Uterine smooth muscle cell (primary cell): ENCODE measurements at places on chromosomes 4 and X. TPM values are rescaled to one million over a fixed set of nuclear protein-coding genes. Genes with fewer than 3 reads are reported as not detected.

The RP2 gene
- 21.5 and 30.4 TPM in 2 replicates for total RNA-seq

The PRR32 gene
- not detected in 2 replicates for total RNA-seq

The ADH1B gene
- total RNA-seq: 0.25 and 0.33 TPM in 2 replicates

The CHRDL1 gene
- 0.25 and 1.2 TPM in 2 replicates for total RNA-seq

The ADAM29 gene
- not detected in 2 replicates for total RNA-seq

The CSAG3 gene
- total RNA-seq: not detected in 2 replicates

The APBB2 gene
- 46.8 and 54.6 TPM in 2 replicates for total RNA-seq

The PAGE5 gene
- not detected in 2 replicates for total RNA-seq

The PIM2 gene
- total RNA-seq: 6.2 and 7.0 TPM in 2 replicates

The GAB3 gene
- total RNA-seq: 0.77 and 1.4 TPM in 2 replicates

The WDR1 gene
- total RNA-seq: 445 and 470 TPM in 2 replicates

The PRKX gene
- total RNA-seq: 11.8 and 18.4 TPM in 2 replicates

The PDLIM3 gene
- 5.2 and 9.3 TPM in 2 replicates for total RNA-seq

The INTS6L gene
- 4.2 and 5.6 TPM in 2 replicates for total RNA-seq

The CITED1 gene
- total RNA-seq: 0.37 and 0.77 TPM in 2 replicates

The TKTL2 gene
- under 0.01 TPM in 1 of 2 replicates, not detected in the other for total RNA-seq

The ANOS1 gene
- 7.9 and 12.5 TPM in 2 replicates for total RNA-seq

The SRPK3 gene
- 0.44 and 1.7 TPM in 2 replicates for total RNA-seq

The FRMPD4 gene
- 0.33 and 0.62 TPM in 2 replicates for total RNA-seq

The CT45A5 gene
- total RNA-seq: not detected in 2 replicates

The UCP1 gene
- not detected in 2 replicates for total RNA-seq

The GLOD5 gene
- total RNA-seq: not detected in 2 replicates

The PCDH18 gene
- total RNA-seq: 82.2 and 116 TPM in 2 replicates

The UGT2B7 gene
- total RNA-seq: not detected in 2 replicates

The GPR78 gene
- 0.11 and 0.62 TPM in 2 replicates for total RNA-seq

The TFDP3 gene
- not detected in 2 replicates for total RNA-seq

The NDNF gene
- total RNA-seq: 0.12 and 0.55 TPM in 2 replicates

The ATRX gene
- total RNA-seq: 78.8 and 79.4 TPM in 2 replicates

The PLXNB3 gene
- total RNA-seq: 5.5 and 8.1 TPM in 2 replicates

The VCX2 gene
- total RNA-seq: not detected in 2 replicates

The ETDB gene
- not detected in 2 replicates for total RNA-seq

The GCNA gene
- 1.9 and 2.9 TPM in 2 replicates for total RNA-seq

The PWWP3B gene
- 13.3 and 35.0 TPM in 2 replicates for total RNA-seq

The DMP1 gene
- not detected in 2 replicates for total RNA-seq

The SRPX2 gene
- total RNA-seq: 19.8 and 58.2 TPM in 2 replicates

The PLP1 gene
- total RNA-seq: under 0.01 and 0.22 TPM in 2 replicates

The RPA4 gene
- 1.00 and 1.7 TPM in 2 replicates for total RNA-seq

The UCHL1 gene
- total RNA-seq: 680 and 1,019 TPM in 2 replicates

The BRS3 gene
- total RNA-seq: not detected in 2 replicates

The JADE3 gene
- total RNA-seq: 3.0 and 4.6 TPM in 2 replicates

The COPS4 gene
- total RNA-seq: 77.6 and 94.1 TPM in 2 replicates

The ZFP92 gene
- total RNA-seq: 0.33 and 0.50 TPM in 2 replicates

The GYPA gene
- total RNA-seq: not detected in 2 replicates

The MAGEA2B gene
- total RNA-seq: not detected in 2 replicates

The UGT2B11 gene
- not detected in 2 replicates for total RNA-seq

The HTN3 gene
- not detected in 2 replicates for total RNA-seq

The GPR143 gene
- total RNA-seq: not detected in 2 replicates

The P2RY4 gene
- under 0.01 TPM in 1 of 2 replicates, not detected in the other for total RNA-seq

The ALAS2 gene
- total RNA-seq: not detected in 2 replicates

The FGF2 gene
- 40.9 and 125 TPM in 2 replicates for total RNA-seq
